NCI-H524 (cell line): ENCODE measurements at places on chromosomes 12 and 14.

GRCh38 chr14:74500417-74501134, 7.0 kb downstream of the ISCA2 start:
- DNase-seq: no peak

DNA sequence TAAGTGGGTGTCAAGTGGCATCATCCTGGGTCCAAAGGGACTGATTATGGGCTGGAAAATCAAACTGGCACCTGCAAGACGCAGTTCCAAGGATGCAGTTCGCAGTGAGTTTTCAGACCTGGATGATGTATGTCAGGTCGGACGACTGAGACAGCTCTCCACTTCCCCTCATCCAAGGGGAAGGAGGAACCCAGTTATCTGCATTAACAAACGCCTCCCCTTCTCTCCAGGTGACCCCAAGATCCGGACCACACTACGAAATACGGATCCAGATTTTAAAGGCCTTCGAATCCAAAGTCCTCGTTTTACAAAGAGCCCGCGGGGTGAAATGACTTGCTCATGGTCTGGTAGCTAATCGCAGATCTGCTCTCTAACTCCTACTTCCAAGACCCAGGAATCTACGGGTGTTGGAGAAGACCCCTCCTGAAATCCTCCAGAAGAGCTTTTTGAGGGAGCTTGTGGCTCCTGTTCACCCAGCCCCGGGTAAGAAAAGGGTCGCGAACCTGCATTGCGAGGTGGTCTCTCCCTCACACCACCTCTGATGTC, 460 bp upstream of the SYNE2 start:
- DNase-seq: peak; percentile 75

- DNase-seq: no peak
Measured at GRCh38 chr12:81094718-81095360, 17.0 kb downstream of the ACSS3 start.

- no peak for DNase-seq
Measured at GRCh38 chr12:116610971-116611541, 51.9 kb downstream of the MAP1LC3B2 start.

GRCh38 chr14:73977896-73978295, 27.8 kb downstream of the COQ6 start:
- DNase-seq: no peak
